ENCODE measurements at places on chromosomes 7 and 10.

DNA sequence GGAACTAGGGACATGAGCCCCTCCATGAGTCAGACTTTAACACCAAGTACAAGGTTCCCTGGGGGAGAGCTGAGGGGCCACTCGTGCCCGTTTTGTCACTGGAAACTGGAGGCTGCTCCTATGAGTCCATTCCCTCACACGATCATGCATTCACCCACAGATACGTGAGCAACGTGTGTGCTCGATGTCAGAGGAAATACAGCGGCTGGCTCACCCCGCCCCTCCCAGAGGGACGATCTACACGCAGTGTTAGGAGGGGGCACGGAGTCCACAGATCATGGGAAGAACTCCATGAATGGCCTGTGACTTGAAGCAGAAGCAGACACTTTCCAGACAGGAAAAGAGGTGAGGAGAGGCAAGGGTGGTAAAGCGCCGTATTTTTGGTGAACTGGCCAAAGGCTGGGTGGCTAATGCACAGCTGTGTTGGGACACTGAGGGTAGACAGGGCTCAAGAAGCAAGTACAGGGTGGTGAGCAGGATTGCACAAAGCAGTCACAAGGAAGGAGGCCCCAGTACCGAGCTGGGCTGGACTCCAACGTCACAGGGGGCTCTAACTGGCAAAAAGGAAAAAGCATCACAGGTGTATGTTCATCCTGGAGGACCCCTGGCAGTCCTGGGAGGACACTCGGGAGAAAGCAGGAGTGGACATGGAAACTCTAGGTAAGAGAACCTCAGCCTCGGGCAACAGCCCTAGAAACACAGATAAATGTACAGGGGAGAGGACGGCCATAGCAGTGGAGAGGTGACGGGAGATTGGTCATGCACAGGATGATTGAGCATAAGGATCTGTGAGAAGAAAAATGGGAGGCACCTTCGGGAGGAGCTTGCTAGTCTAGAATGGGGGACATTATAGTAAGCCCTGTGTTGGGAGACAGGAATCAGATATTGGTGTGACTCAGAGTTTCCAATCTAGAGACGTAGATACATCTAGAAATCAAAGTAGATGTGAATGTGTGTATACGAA, 41.2 kb downstream of the TNS3 start:
- DNase-seq: no peak

DNA sequence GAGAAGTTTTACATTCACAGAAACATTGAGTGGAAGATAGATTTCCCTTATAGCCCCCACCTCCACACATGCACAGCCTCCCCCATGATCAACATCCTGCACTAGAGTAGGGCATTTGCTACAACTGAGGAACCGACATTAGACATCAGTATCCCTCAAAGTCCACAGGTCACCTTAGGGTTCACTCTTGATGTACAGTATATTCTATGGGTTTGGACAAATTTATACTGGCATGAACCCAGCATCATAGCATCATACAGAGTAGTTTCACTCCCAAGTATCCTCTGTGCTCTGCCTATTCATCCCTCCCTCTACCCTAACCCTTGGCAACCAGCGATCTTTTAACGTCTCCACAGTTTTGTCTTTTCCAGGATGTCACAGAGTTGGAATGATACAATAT, 64.4 kb downstream of the VSTM4 start:
- DNase-seq: no peak

DNA sequence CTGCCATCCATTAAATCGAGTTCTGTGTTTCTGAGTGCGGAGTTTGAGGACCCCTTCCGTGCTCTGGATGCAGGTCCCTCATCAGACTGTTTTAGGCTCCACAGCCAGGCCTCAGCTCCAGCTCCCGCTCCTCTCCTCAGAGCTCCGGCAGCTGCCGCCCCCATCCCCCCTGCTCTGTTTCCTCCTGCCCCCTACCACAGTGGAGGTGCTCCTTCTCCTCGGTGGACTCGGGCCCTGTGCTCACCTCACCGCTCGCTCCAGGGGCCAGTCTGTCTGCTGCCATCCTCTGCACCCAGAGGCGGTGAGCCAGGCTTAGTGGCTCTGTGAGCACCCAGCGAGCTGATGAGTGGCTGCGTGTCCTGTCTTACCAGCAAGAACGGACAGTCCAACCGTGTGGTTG, 21.4 kb upstream of the PRKAR1B start:
- DNase-seq: no peak

GRCh38 chr7:23662984-23663313, 17.1 kb upstream of the FAM221A start:
- no peak for DNase-seq

- no peak for DNase-seq
Observed at GRCh38 chr10:77513220-77513619, 124.4 kb downstream of the KCNMA1 start.

DNA sequence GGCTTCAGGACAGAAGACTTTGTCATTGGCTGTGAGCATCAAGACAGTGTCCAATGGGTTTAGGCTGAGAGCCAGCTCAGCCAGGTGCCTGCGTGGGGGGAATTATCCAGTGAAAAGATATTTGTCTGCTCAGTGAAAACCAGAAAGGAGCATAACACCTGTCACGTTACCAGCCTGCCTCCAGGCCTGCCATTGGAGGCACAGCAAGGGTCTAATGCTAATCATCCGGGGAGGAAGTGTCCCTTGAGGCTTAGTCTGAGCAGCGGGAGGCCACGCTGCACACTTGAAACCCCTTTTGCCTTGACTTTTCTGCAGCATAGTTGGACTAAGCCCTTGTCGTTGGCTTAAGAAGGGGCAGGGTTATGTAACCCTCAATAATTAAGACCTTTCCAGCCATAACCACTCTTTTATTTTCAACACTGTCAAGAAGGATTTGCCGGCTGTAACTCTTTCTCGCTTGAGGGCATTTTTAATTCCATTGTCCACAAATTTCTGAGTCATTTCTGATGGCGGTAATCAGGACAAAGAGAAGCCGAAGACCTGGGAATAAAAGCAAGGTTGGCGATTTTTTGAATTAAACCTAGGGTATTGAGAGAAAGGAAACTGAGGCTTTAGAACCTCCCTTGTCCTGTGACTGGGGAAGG, 639.6 kb upstream of the FOXK1 start:
- no peak for DNase-seq

DNA sequence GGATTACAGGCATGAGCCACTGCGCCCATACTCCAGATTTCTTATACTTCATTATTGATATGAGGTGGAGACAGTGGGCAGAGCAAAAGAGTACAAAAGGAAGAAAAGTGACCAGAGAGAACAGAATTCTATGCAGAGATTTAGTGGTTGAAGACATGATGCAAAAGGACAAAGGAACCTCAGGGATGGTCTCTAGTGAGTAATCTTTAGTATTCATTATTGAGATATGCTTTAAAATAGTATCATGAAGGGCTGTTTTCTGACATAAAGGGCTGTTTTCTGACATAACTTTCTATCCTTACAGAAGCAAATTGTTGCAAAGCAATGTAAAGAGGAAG, 81.2 kb upstream of the OIT3 start:
- DNase-seq: no peak

GRCh38 chr10:120455004-120455403, 2.0 kb upstream of the PLPP4 start:
- no peak for DNase-seq

DNA sequence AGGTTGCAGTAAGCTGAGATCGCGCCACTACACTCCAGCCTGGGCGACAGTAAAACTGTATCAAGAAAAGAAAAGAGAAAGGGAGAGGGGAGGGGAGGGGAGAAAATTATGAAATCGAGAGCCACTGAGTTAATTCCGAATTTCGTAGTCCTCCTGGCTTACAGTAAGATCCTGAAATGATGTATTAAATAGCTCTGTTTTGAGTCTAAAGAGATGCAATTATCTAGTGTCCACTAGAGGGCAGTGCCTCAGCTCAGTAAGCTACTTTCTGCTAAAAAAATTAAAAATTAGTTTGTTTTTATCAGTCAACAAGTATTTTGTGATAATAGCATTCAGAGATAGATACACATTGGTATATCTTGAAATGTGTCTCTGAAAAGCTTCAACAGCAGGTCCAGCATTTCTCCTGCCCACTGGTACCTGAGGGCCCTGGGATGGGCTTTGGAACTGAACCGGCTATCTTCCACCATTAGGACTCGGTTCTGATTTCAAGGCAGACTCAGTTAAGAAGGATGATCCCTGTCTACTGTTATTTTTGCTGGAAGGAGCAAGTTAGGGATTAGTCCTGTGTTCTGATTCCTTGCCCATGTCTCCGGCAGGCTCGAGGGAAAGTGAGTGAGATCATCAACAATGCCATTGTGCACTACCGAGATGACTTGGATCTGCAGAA, 19.5 kb downstream of the TSPAN33 start:
- DNase-seq: peak; percentile 10

GRCh38 chr7:157750291-157750690, 413.5 kb downstream of the DNAJB6 start:
- no peak for DNase-seq

- no peak for DNase-seq
Observed at GRCh38 chr10:106540645-106541044, 623.9 kb downstream of the SORCS1 start.

DNA sequence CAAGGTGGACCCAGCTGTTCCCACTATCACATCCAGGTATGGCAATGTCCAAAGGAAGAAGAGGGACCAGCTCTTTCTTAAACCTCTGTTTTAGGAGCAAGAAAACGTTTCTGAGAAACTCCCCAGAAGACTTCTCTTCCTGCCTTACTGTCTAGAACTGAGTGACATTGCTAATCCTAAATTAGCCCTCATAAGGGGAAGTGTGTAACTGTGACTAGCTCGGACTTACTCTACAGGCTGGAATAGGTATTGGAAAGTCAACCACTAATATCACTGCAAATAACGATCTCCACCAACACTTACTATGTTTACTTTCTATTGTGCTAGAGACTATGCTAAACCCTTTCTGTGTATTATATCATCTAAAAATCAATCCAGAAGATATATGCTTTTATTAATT, 49.9 kb upstream of the RELN start:
- no peak for DNase-seq

DNA sequence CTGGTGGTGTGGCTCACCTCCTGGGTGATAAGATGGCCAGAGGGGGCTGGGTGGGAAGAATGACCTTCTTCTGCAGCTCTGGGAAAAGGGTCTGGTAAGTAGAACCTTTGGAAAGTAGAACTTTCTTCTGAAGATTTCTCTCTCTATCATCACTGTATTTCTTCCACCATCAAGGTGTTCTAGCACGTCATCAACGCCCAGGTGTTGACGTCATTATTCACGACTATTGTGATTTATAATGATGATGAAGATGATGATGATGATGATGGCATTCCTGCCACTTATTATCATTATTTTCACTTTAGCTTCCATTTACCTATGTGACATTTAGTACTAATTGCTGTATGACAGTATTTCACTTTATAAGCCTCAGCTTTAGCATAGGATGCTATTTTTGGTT, 525.6 kb upstream of the ADARB2 start:
- no peak for DNase-seq

DNA sequence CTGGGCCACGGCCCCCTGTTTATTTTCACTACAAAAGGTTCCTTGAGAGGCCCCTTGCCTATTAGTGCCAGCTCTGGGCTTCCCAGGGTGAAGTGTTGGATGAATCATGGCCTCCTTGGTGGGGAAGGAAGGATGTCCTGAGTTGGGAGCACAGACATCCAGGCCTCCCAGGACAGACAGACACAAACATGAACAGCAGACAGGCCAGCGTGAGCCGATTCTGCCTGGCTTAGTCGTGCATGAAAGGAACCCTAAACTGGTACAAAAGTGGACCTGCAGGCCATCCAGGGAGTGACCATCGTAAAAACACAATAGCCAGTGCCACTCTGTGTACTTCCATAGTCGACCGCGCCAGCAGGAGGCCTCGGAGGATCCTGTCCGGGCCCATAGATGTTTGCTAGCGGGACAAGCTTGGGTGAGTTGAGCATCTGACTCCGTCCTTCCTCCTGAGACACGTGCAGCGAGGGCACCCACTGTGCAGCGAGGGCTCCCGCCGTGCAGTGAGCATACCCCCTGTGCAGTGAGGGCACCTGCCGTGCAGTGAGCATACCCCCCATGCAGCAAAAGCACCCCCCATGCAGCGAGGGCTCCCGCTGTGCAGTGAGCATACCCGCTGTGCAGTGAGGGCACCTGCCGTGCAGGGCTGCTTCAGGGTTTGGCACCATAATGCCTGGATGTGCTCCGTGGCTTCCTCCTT, 51.3 kb upstream of the PRKAR1B start:
- DNase-seq: no peak

All from activated T-cell treated with anti-CD3 and anti-CD28 coated beads, Interleukin-2, amount 50 U/mL, for 72 hours (primary cell).